ENCODE measurements at places on chromosomes 7 and 10.

DNA sequence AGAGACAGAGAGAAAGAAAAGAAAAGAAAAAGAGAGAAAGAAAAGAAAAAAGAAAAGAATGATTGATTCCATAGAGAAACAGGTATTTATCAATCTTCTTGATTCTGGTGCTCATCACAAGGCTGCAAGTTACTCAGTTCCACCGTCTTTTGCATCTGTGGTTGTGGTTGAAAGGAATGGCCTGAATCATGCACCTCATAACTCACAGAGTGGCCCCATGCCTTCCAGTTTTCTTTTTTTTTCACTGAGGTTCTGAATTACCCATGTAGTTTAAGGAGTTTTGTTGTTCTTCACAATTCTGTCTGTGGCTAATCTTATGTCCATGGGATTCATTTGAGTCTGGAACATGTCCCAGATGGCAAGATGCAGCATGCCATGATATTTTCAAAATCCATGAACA is 156.0 kb downstream of the ZNF33B start:
- no peak for DNase-seq

DNA sequence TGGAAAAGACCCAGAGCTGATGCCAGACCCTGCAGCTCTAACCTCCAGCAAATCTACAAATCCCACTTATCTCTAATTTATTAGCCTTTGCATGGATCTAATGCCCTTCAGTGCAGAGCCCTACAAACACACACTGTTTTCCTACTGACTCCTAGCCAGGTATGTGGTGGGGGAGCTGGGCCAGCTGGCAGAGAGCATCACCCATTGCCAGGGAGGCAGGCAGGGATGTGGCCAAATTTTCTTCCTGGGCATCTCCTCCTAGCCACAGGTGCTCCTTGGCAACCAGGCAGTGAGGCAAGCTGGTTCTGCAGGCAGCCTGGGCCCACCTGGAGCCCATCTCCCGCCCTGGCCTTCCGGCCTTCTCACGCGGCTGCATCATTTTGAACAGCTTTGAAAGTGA is 55.9 kb upstream of the EMX2 start:
- DNase-seq: no peak

GRCh38 chr10:79050896-79051555 is 17.7 kb upstream of the ZMIZ1 start:
- no peak for DNase-seq

DNA sequence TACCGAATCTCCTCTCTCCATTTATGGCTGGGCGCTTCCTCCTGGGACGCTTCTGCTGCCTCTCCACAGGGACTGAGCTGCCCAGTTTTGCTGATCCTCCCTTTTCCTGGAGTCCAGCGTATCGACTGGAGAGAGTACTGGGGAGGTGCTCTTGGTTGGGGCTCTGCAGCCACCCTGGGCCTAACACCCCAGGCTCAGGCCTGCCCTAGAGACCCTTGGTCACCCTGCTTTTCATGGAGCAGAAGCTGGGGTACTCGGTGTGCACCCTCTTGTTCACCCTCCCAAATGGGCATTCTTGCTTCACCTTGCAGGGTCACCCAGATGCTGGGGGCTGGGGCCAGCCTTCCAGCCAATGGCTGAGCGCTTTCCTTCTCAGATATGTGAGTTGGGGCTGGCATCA is 88.8 kb upstream of the RET start:
- DNase-seq: no peak

DNA sequence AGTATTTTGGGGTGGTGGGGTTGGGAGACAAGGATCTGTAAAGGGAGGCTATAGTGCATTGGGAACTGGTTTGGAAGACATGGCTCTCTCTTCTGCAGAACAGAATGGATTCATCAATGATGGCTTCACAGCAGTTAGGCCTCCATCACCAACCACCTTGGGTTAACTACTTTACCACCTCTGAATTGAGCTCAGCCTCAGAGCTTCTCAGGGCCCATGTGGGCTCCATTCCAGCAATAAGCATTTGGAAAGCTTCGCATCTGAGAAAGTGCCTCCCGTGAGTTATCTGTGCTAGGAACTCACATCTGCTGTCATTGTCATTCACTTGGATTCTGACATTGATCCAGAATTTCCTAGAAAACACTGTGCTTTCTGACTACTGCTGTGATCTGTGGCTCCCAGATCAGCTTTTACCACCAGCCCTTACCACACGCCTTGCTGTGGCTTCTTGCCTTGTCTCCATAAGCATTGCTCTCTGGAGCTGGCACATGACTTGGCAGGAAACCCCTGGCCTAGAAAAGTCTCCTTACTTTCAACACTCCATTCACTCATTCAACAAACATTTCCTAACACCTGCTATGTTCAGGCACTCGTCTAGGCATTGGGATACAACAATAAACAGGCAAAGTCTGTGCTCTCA is 70.7 kb upstream of the ADO start:
- DNase-seq: no peak

DNA sequence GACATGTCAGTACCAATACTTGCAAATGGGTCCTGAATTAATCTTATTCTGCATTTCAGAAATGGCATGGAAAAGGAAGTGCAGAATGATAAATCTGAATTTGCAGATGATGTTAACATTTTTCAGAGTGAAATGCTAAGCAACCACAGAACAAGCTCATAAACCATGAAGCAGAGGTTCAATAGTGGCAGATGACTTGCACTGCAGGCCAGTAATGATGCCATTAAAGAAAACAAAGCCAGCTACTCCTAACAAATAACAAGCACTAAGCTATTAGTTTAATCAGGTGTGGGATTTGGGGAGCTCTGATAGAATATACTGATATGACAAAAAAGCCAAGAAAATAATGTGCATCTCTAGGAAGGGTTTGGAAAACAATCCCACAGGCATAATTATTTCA is 85.4 kb downstream of the FAM13C start:
- DNase-seq: no peak

DNA sequence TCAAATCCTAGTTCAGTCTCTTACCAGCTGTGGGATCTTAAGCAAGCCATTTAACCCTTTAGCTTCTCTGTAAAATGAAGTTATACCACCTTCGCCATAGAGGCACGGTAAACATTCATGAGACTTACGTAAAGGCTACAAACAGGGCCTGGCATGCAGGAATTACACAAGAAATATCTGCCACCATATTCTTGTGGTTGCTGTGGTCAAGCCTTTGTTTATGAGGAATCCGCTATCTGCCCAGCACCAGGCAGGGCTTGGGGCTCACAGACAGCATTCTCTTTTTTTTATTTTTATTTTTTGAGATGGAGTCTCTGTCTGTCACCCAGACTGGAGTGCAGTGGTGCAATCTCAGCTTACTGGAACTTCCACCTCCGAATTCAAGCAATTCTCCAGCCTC is 9.9 kb downstream of the AIFM2 start:
- no peak for DNase-seq

DNA sequence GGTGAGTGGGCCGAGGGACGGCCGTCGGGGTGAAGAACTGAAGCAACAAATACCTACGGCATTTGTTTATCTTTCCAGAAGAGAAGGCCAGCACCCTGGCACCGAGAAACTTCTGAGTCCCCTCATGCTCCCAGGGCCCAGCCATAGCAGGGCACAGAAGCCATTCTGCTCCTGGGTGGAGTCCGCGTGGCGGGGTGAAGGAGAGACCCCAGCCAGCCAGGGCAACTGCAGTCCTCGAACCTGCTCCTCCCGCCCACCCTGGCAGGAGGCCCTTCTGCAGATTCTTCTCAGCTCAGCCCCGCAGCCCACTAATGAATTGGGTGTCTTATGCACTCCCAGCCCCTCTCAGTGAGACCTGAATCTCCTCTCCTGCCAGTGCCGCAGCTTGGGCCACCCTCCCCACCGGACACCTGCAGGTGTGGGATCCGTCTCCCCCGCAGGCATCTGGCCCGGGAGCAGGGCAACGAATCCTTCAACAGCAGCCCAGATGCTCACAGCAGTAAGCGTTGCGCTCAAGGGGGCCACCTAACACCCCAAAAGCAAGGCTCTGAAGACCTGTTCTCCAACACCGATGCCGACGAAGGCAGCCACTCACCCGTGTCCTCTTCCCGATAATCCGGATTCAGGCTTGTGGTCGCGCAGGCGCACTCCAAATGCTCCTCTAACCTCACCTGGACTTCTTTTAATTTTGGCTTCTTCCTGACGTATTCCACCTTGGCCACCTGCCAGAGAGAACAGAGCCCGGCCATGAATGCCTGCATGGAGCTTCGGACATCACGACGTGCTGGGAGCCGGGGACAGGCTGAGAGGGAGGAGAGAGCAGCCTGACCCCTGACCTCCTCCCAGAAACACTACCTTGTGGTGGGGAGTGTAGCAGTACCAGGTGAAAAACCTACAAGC is 18.9 kb downstream of the PDGFA start:
- no peak for DNase-seq

- DNase-seq: no peak
Observed at GRCh38 chr7:135704698-135705097, 23.3 kb downstream of the SLC13A4 start.

- DNase-seq: no peak
Observed at GRCh38 chr10:5890452-5890915, 441 bp downstream of the FBH1 start.

GRCh38 chr10:89242345-89242684 is 9.3 kb downstream of the LIPA start:
- no peak for DNase-seq

- DNase-seq: no peak
Observed at GRCh38 chr7:75711656-75712514, 26.9 kb downstream of the HIP1 start.

DNA sequence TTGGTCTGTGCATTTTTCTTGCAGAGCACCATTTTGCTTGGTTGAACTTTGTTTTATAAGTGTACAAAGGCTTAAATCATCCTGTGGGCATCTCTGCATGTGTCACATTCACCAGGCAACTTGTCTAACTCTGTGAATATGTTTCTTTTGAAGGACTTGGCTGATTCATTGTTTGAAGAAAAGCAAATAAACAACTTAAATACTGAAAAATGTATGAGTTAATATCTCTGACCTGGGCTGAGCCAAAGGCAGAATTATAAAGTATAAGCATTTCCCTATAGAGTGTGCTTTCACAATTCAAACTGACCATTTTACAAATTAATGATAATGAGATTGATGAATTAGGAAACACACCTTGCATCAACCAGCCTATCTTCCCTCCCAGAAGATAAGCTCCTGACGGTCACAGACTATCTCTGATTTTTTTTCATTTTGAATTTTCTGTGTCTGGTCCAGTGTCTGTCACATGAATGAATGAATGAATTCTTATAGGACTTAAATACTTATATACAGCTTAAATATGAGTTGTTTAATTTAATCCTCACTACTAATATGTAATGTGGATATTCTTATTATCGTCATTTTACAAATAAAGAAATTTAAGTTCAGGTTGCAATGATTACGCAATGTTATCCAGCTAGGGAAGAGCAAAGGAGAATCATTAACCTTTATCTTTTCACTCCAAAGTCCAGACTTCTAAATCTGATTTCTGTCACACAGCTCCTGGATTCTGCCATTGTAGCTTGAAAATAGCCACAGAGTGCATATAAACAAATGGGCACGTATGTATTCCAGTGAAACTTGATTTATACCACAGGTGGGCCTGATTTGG is 182.0 kb upstream of the PHYHIPL start:
- no peak for DNase-seq

DNA sequence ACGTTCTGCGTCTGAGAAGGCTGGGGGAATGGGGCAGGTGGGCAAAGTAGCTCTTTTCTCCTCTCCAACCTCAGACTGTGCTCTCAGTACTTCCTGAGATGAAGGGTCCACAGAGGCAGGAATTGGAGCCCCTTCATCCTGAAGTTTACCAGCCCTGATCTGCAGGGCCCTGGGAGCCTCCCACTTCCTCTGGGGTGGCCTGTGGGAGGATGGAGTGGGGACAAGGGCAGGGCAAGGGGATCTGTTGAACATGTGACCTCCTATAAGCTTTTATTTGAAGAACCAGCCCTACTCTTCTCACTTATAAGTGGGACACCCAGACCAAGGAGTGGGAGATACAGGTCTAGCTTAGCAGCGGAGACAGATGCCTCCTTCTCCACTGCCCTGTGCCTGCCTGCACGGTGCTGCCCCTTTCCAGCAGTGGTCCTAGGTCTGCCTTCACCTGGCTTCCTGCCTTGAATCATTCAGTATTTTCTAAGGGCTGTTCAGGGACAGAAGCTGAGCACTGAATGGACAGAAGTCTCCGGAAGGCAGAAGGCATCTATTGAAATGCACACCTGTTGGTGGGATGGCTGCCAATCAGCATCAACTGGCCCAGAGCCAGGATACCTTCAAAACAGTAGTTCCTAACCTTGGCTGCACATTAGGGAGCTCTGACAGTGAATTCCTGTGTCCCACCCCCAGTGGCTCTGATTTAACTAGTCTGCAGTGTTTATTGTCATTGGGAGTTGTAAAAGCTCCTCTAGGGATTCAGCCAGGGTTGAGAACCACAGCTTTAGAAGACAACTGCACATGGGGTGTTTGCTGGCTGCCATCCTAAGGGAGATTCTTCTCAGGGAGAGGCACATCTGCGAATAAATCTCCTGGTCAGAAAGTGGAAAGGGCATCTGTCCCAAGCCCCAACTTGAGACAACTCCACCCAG is 2.7 kb upstream of the ARHGAP22 start:
- DNase-seq: no peak

DNA sequence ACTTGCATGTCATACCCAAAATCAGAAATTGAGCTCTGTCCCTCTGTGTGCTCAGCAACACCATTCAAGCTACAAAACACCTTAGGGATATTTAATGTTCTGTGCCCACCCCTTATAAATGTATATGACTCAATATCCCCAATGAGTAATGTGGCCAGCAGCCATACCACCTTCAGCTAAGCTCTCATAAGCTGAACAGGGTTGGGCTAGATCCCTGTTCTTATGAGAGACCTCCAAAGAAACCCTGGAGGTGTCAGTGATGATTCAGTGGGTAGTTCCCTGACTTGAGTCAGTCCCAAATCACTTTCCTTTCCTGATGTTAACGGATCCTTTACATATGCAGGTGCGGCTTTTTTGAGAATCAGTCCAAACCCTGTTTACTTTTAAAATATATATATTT is 253.8 kb downstream of the CREB5 start:
- DNase-seq: no peak

DNA sequence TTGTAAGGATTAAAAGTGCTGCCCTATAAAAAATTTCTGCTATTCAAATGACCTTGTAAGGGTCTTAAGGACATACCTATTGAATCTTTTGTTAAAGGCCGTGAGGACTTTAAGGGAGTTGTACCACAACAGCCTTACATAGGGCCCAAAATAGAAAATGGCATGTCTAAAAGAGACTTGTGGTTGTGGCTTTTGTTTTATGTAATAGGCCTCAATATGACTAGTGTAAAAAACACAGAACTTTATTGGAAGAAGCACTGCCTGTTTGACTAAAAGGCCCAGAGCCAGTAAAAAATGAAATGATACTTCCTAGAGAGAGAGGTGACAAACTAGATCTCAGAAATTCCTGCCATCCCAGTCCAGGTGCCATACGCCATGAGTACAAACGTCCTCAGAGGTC is 286.6 kb downstream of the SEMA3D start:
- DNase-seq: no peak

- no peak for DNase-seq
Observed at GRCh38 chr7:41695661-41696322, 7.1 kb downstream of the INHBA start.

GRCh38 chr10:45439873-45440272 is 65.9 kb downstream of the ALOX5 start:
- DNase-seq: no peak

- DNase-seq: no peak
Observed at GRCh38 chr10:122981066-122981464, 864 bp downstream of the PSTK start.
